ENCODE measurements at places on chromosomes 3 and 15. TPM values are rescaled to one million over a fixed set of nuclear protein-coding genes. Genes with fewer than 3 reads are reported as not detected.

CCDC54 gene
- not detected for total RNA-seq

SLC25A38 gene
- 35.8 TPM for total RNA-seq

LRRIQ4 gene
- not detected for total RNA-seq

LCTL gene
- total RNA-seq, result not detected

STAB1 gene
- not detected for total RNA-seq

SLC2A2 gene
- not detected for total RNA-seq

CD200 gene
- 9.1 TPM for total RNA-seq
